COLO829 (cell line): ENCODE measurements at places on chromosomes 4 and X.
A peak's percentile ranks its signal among the peaks of the same experiment; 100 is the strongest.

DNA sequence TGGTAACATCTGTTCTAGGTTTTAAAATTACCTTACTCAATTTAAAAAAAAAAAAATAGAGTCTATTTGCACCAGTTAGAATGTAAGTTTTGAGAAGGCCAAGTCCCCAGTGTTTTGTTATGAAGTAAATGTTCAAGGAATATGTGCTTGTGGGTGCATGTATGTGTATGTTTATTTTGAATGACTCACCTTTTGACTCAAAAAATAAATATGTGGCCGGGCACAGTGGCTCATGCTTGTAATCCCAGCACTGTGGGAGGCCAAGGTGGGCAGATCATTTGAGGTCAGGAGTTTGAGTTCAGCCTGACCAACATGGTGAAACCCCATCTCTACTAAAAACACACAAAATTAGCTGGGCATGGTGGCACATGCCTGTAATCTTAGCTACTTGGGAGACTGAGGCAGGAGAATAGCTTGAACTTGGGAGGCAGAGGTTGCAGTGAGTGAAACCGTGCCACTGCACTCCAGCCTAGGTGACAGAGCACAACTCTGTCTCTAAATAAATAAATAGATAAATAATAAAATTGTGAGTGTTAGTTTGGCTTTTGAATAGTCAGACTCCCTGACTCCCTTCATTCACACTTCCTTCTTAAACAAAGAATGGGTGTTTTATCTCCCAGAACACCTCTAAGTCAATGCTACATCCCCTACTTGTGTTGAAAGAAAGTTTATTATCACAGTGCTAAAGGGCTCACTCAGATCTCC is 511.3 kb upstream of the PCDH7 start:
- no peak for DNase-seq

DNA sequence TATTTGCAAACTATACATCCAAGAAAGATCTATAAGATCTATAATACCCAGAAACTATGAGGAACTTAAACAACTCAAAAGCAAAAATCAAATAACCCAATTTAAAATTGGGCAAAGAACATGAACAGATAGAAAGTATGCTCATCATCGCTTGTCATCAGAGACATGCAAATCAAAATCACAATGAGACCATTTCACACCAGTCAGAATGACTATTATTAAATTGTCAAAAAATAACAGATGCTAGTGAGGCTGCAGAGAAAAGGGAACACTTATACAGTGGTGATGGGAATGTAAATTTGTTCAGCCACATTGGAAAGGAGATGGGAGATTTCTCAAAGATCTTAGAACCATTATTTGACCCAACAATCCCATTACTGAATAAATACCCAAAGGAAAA is 1451.7 kb upstream of the ADGRL3 start:
- no peak for DNase-seq

GRCh38 chr4:81214881-81215868 is at the start of gene PRKG2:
PRKG2 (minus strand) TSS chr4:81215222; CDS start chr4:81205047, 10,175 bp downstream.
- DNase-seq, result no peak

DNA sequence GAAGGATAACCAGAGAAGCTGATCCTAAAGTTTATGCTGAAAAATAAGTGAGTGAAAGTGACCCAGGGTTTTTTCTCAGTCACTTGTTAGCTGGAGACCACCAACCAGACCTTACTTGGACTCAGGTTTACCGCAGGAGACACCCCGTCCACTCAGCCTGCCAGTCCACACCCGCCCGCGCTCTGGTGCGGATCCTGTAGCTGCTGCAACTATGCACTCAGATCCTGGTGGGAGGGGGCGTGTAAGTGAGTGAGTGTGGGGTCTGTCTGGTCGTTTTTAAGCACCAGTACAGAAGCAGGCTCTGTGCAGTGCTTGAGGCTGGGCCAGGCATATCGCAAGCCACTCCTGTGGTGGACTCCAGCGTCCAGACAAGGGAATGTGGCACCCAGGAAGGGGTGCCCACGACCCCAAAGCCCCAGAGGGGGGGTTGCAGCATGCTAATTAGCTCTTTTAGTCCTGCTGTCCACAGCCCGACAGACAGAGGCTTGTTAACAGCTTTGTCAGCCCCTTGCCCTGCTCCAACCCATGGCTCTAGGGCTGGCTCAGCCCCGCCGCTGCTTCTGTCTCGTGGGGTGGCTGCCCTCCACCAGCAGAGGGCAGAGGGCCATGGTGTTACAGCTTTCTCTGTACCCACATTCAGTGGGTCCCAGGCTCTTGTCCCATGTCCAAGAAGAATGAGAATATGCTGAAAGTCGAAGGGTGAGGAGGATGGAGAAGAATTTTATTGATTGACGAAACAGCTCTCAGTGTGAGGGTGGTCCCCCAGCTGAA is 40.4 kb upstream of the PPP1R2C start:
- DNase-seq, result no peak

GRCh38 chrX:54817220-54817820 is 9.8 kb downstream of the MAGED2 start:
- no peak for DNase-seq

DNA sequence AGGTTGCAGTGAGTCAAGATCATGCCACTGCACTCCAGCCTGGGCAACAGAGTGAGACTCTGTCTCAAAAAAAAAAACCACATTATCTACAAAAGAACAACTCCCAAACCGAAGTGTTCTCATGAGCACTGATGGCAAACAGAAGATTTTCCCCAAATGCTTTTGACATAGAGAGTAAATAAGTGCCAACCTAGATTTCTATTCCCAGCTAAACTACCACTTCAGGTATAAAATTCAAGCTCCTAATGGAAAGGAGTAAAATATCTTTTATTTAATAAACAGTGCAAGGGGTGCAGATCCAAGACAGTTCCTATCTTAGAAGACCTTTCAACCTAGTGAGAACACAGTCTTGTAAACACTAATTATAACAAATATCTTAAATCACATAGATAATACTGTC is 170.3 kb downstream of the TENM3 start:
- DNase-seq, result no peak

DNA sequence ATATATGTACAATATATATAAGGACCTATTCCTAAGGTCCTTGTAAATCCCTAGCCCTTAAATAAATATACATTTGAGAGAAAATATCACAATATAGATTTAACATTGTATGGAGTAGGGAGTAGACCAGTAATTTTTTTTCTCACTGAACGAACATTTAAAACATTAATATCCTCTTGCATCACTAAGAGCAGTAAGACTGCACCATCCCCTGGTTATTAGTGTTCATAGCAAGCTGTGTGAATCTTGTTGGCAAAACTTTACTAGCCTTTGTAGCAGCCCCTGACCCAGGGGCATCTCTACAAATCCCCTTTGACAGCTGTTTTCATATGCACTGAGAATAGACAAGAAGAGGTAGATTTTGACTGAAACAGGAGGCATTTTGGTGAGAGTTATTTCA is 146.5 kb downstream of the IL1RAPL2 start:
- DNase-seq, result no peak

GRCh38 chrX:146054311-146054710 is 236.7 kb downstream of the SLITRK2 start:
- no peak for DNase-seq

DNA sequence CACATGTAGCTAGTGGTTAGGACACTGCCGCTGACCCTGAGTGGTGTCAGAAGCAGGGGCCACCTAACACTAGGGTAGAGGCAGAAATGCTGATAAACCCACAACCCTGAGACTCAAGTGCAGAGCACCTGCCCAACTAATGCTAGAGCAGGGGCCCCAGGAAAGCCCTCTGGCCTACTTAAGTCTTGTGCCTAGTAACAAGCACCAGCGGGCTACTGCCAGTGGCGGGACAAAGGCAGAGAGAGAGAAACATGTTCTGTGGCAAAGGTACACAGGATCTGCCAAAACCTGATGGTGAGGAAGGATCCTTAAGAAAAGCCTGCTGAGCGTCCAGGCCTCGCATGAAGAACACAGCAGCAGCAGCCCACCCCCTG is 172.4 kb downstream of the PRDM5 start:
- no peak for DNase-seq

- DNase-seq, result no peak
Observed at GRCh38 chr4:163612762-163613161, 118.3 kb downstream of the TMA16 start.

- DNase-seq, result peak; percentile 11
Observed at GRCh38 chr4:126838941-126839679, 793.6 kb upstream of the INTU start.

DNA sequence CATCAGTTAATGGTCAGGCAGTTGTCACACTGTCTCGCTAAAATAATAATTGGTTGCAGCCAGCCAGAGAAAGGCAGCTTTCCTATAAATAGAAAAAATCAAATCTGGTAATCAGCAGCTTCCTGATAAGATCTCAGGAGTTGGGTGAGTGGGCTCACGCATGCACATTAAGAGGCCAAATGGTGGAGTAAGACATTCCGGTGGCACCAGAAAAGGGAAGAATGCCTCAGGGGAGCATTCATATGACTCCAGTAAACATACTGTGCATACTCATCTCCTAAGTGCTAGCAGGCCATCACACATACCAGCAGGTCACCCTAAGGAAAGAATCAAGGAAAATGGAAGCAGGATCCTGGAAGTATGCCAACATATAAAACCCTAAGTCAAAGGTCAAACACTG is 40.1 kb downstream of the UGT2B15 start:
- DNase-seq, result no peak

- DNase-seq, result no peak
Observed at GRCh38 chrX:132561483-132561882, 72.6 kb upstream of the MBNL3 start.

GRCh38 chr4:115152081-115152480 is 38.7 kb upstream of the NDST4 start:
- no peak for DNase-seq

DNA sequence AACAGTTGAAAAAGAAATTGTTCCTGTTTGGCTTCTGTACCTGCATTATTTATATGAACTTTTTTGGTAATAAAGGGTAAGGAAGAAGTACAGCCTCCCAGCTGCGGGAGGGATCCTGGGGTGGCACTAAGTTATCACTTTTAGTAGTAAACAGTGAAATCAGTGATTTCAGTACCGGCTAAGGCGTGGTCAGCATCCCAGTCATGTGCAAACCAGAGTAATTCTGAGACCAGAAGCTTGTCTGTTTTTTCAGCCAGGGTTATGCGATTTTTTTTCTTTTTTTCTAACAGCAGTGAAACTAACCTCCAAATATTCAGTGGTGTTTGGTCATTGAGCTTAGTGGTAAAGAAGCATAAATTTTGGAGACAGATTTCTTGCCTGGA is 3.3 kb downstream of the EGF start:
- no peak for DNase-seq

DNA sequence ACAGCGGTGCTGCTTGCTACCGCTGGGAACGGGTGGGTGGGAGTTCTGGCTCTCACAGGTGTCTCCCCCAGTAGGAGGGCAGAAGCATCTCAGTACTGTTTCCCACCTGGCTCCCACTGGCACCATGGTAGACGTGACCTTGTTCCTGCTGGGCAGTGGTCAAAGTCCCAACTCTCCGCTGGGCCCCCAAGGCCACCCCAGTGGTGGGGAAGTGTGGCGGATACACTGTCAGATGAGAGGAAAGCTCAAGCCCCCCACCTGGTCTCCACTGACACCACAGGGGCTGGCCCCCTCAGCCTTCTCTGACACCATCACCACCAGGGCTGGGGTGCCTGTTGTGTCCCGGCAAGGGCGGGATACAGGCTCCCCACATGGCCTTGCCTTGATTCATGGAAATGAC is 24.6 kb downstream of the LETM1 start:
- no peak for DNase-seq

- no peak for DNase-seq
Observed at GRCh38 chr4:7860600-7861163, 79.0 kb downstream of the AFAP1 start.

- no peak for DNase-seq
Observed at GRCh38 chrX:50618788-50619558, 148.3 kb upstream of the DGKK start.

DNA sequence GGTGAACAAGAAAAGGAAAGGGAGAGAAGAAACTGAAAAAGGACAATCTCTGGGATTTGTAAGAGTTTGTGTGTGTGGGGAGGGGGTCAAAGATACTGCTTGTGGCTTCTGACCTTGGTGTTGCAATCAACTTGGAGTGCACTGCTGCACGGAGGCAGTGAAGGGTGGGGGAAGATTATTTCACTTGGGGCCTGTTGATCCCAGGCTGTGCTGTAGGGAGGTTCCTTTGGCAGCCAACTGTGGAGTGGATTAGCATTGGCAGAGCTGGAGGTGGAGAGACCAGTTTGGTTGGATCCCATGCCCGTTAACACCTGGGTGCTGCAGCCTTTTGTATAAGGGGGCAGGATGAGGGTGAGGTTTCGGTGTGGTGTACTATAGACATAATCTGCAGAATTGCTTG is 38.2 kb downstream of the AFF1 start:
- DNase-seq, result no peak

- DNase-seq, result no peak
Observed at GRCh38 chrX:133857640-133858269, 127.6 kb downstream of the GPC3 start.

DNA sequence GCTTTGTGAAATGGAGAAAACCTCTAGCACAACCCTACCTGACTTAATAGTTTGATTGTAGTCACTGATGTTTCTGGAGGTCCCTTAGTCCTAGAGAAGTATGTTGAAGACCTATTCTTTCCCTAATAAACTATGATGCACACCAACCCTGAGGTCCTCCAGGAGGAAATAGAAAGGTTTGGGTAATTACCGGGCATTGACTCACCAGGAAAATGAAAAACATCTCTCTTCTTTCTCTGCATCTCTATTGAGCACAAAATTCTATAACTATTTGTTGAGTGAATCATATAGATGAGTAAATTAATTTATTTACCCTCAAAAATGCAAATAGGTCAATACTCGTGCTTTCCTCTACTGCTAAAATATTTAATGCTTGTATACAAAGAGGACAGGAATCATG is 582.4 kb upstream of the FAM241A start:
- DNase-seq, result peak; percentile 2

DNA sequence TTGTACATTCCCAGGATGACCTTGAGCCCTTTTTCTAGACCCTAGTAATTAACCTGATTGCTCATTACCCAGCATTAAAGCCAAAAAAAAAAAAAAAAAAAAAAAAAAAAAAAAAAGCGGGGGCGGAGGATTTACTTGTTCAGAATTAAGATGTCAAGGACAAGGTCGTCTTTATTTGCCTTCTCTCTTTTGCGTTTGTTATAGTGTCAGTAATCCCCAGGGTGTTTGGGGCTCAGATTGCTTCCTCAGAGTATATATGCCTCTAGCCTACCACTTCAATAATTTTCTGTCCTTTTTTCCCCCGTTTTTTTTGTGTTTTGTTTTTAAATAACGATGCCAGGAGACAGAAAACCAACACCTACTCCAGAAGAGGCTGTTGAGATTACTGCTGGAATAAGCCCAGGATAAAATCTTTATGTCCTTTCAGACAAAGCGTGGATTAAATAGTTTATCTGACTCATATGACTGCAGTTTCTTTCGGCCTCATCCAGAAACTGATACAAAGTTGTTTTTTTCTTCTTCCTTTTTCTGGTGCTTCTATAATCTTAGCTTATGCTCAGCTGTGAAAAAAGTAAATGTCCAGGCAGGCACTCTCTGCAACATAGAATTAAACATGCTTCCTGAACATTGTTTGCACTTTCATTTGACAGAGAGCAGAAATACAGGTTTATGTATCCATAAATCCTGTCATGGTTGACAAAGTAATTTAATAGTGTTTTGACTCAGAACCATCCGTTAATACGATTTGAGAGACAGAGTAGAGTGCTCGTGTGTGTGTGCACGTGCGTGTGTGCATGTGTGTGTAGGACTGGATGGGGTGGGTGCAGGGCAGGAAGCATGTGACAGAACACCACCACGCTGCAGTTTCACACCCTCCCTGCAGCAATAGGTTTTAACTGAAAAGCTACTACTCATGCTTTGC is 138.6 kb downstream of the AFF1 start:
- DNase-seq, result peak; percentile 66
